A549 treated with Mapracorat at 1 μM for 4 hours (cell line): ENCODE measurements at places on chromosomes 11 and 22. TPM values are rescaled to one million over a fixed set of nuclear protein-coding genes. Genes with fewer than 3 reads are reported as not detected.

ATG2A gene
- total RNA-seq, result 11.8 to 22.6 TPM (median 21.0 TPM) in 5 replicates

LDHAL6A gene
- not detected in 5 replicates for total RNA-seq

SERPING1 gene
- 0.63 to 1.0 TPM (median 0.83 TPM) in 5 replicates for total RNA-seq

GUCY1A2 gene
- total RNA-seq, result 0.04 to 0.08 TPM (median 0.06 TPM) in 5 replicates

APOBEC3B gene
- total RNA-seq, result 27.0 to 32.6 TPM (median 28.8 TPM) in 5 replicates

RBM14 gene
- 63.5 to 82.0 TPM (median 66.9 TPM) in 5 replicates for total RNA-seq

OR8D4 gene
- total RNA-seq, result not detected in 5 replicates

CDCA5 gene
- 57.4 to 76.9 TPM (median 71.1 TPM) in 5 replicates for total RNA-seq

OTOG gene
- total RNA-seq, result not detected in 5 replicates

TIMP3 gene
- 1.1 to 1.8 TPM (median 1.5 TPM) in 5 replicates for total RNA-seq

FLRT1 gene
- 0.03 to 0.10 TPM (median 0.06 TPM) in 4 of 5 replicates, not detected in the other for total RNA-seq

SERPIND1 gene
- 0.07 TPM in 1 of 5 replicates, not detected in the others for total RNA-seq

LARGE1 gene
- total RNA-seq, result 3.5 to 4.6 TPM (median 4.0 TPM) in 5 replicates

KRTAP5-9 gene
- not detected in 5 replicates for total RNA-seq

FOLR1 gene
- not detected in 5 replicates for total RNA-seq
